ENCODE measurements at places on chromosomes 11 and 22.

GRCh38 chr11:115718106-115718505 lies 213.9 kb upstream of the CADM1 start:
- no peak for DNase-seq

DNA sequence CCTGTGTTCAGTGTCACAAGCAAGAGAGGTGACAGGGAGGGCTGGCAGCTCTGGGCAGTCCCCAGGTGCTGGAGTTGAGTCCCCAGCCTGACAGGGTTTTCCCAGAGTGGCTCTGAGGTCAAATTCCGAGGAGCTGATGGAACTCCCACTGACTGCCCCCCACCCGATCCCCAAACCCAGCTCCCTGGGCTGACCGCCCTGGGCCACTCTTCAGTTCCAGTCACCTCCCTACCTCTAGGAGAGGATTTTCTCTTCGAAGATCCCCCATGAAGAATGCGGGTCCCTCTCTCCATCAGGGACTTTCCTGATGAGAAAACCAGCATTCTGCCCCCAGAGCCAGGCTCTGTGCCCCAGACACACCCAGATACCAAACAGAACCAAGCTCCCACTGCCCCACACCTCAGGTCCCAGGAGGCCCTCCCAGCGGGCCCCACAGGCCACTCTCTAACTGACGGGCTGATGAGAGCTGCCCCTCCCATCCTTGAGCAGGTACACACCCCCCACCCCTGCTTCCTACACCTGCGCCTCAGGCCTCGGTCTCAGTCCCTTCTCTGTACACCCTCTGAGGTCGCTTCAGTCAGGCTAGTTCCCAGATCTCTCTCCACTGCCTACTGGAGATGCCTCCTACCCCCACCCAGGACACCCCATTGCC lies 12.1 kb upstream of the RAC2 start:
- no peak for DNase-seq

- DNase-seq = no peak
Observed at GRCh38 chr11:87477321-87477720, 439.6 kb downstream of the TMEM135 start.

DNA sequence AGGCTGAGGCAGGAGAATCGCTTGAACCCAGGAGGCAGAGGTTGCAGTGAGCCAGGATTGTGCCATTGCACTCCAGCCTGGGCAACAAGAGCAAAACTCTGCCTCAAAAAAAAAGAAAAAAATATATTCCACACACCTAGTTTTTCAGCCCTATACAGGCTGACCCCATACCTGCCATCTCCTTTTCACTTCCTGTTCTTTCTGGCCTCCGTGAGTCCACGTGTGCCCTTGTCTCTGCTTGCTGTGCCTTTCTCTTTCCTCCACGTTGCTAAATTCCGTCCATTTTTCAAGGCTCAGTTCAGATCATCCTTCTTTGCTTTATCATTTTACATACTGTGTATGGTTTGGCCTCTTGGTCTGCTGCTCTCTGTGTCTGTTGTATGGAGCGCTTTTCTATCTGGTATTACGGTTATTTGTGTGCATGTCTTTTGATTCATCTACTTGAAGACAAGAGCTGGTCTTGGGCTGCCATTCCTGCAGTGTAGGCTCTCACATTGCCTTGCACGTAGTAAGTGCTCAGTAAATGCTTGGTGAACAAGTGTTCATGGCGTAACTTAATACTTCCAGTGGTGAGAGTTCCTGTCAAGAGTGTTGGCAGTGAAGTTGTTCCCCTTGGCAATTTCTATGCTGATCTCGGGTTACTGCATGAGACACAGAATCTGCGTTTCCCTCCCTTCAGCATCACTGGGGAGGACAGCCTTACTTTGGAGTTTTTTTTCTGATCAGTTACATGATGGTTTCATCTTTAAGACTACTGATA lies 57.5 kb downstream of the PTPRJ start:
- DNase-seq = no peak

Measured in stimulated activated CD8-positive, alpha-beta memory T cell treated with anti-CD3 and anti-CD28 coated beads, Interleukin-12 subunit alpha, Interleukin-12 subunit beta, amount 100 ng/mL, for 4 hours (primary cell).